ENCODE measurements at places on chromosomes 3 and 15. TPM values are rescaled to one million over a fixed set of nuclear protein-coding genes. Genes with fewer than 3 reads are reported as not detected.

MOBP gene
- total RNA-seq: 1.3 TPM

DNA sequence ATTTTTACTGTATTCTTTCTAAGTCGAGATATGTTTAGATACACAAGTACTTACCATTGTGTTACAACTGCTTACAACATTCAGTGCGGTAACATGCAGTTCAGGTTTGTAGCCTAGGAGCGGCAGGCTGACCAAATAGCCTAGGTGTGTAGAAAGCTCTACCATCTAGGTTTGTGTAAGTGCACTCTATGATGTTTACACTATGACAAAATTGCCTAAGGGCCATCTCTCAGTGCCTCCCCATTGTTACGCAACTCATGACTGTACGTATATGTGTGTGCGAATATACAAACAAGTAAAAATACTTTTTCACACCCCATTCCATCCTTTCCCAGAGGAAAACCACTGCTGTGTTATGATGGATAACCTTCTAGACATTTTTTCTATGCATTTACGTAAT is 44.3 kb downstream of the PXYLP1 start:
- no peak for DNase-seq

GRCh38 chr3:55458181-55458790 is 28.8 kb downstream of the WNT5A start:
- DNase-seq: no peak

FBXW12 gene
- total RNA-seq: not detected

GRCh38 chr3:167078070-167078622 is 302.0 kb downstream of the ZBBX start:
- DNase-seq: no peak

DNA sequence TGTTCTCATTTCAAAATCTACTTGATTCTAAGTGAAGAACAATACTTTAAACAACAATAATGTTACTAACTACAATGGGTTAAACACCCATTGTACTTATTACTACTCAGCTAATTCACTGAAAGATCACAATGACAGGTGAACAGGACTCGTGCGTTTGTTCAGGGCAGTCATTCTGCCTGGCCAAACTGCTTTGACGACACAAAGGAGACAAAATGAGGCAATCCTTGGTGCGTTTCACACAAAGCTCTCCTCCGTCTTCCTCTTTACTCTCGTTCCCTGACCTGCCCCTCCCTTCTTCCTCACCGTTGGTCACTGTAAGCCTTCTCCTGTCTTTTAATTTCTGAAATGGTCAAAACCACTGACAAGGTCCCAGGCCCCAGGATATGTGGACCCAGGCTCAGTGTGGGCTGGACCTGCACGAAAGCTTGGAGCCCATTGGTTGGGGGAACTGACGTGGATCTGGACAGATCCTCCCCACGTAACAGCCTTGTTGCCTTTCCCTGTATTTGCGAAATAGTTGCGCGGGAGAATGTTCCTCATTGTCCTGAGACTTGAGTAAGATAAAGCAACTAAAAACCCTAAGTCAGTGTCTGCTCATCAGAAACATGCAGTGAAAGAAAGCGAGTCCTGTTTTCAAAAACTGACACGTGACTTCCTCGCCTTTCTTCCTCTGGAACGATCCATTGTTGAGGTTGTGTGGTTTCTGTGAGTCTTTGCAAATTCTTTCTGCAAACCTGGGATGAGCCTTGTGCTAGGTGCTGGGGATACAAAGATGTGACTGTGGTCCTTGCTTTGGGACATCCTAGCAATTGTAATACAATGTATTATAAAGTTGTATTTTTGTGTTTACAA is 147.1 kb upstream of the RGMA start:
- DNase-seq: peak; percentile 13

DNA sequence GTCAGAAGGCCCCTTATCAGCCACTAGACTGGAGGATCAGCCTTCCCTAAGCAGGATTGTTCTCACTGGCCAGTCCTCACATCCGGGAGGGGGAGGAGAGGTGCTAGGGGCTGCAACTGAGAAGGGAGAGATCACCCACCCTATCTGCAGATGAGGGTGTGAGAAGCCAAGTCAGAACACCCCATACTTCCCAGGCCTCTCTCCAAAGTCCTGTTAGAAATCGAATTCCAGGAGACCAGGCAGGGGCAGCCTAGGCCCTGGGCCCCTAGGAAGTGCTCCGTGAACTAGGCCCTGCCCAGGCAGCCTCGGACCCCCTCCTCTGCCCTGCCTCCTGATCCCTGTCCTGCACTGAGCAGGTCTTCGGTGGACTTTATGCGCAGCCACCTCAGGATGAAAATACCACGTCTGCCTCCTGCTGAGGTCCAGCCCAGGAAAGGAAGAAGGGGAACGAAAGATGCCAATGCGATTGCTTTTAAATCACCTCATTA is 933 bp downstream of the DZIP1L start:
- no peak for DNase-seq

GRCh38 chr3:171295484-171296373 is 164.5 kb downstream of the TNIK start:
- DNase-seq: no peak

- no peak for DNase-seq
These were observed 191.3 kb downstream of the ADAMTSL3 start for GRCh38 chr15:83845230-83845629.

- no peak for DNase-seq
These were observed 28.5 kb downstream of the BTLA start for GRCh38 chr3:112470788-112471187.

- DNase-seq: no peak
These were observed 466.5 kb downstream of the ROBO2 start for GRCh38 chr3:77506384-77506783.

DNA sequence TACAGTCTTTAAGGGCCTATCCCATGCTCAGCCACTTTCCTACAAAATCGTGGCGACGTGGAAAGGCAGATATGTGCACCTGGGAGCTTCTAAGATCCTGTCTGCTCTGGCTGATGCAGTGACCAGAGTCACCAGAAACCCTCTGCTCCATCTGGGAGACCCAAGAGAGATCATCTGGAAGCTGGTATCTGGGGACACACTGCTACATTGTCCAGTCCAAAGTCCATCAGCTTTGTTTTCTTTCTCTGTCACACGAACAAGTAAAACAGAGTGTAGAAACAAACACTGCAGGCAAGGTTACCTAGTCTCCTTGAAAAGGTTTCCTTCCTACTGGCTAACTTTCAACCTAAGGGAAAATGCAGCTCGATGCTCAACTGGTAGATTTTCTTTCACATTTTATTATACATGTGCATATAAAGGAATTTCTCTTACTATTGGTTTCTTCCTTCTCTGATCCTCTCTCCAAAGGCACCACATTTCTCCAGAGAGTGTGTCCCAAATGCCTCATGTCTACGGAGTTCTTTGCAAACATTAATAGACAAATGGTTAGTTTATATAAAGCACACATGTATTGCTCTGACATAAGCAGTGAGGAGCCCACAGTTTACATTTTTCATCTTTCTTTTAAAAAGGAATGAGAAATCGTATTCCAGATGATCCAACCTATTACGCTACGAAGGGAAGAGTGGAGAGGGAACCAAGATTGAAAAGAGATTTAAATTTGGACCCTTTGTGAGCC is 8.3 kb upstream of the GREM1 start:
- no peak for DNase-seq

GRCh38 chr3:15638193-15638890 is 36.8 kb downstream of the BTD start:
- no peak for DNase-seq

DNA sequence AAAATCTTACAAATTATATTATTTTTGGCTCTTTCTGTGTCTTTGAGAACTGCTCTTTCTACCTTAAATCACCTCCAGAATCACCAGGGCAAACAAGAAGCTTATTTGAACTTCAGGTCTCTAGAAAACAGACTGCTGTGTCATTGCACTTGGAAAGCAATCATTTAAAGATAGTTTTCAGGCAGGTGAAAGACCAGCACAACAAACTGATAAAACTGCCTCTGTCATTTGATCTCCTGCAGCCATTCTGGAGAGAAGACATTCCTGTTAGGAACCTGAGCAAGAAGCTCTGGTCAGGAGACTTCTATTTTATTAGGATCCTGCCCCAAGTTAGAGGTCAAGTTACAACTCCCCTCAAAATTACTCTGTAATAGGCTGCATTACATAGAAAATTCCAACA is 50.7 kb upstream of the AP4E1 start:
- no peak for DNase-seq

- DNase-seq: no peak
These were observed 902 bp downstream of the P2RY13 start for GRCh38 chr3:151328298-151328995.

QTRT2 gene
- 22.2 TPM for total RNA-seq

GRCh38 chr15:36777926-36778325 is 198.5 kb downstream of the CDIN1 start:
- DNase-seq: no peak

DNA sequence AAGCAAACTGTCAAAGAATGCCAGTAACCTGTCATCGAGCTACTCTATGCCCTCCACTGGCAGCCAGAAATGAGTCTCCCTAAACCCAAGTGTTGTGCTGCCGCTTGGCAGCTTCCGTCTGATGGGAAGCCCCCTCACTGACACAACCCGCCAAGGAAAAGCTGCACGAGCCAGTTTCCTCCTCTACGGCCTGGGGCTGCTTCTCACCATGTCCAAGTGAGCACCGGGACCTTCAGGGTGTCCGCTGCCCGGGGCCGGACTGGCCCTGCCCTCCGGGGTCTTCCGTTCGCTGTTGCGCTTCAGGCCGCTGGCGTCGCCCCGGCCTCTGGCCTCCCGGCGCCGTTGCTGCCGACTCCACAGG is 490 bp downstream of the TOMM70 start:
- DNase-seq: peak; percentile 32

P2RY13 gene
- total RNA-seq: 1.5 TPM

DNA sequence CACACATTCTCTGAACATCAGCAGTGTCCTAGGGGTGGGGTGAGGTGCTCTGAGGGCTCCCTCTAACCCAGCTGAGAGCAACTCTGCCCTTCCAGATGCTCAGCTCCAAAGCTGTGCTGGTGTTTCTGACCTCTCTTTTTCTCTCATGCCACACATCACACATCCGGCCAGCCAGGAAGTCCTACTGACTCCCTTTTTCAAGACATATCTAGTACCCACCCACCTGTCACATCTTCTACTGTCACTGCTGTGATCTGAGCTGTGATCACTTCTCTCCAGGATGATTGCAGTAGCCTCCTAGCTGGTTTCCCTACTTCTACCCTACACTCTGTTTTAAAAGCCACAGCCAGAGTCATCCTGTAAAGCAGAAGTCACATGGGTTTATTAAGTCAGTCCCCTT is 30.2 kb upstream of the MASP1 start:
- no peak for DNase-seq
